ENCODE measurements at places on chromosomes 11 and 22. TPM values are rescaled to one million over a fixed set of nuclear protein-coding genes. Genes with fewer than 3 reads are reported as not detected.

Gene KCNQ1OT1
- 0.05 TPM for total RNA-seq

Gene SNX32
- total RNA-seq, result 0.09 TPM

Gene SDF2L1
- 58.0 TPM for total RNA-seq

Gene NNMT
- total RNA-seq, result 332 TPM

Gene GPR83
- 0.07 TPM for total RNA-seq

Gene MUC5AC
- 1.4 TPM for total RNA-seq

Gene CARNS1
- total RNA-seq, result 0.08 TPM

Gene OR8U1
- total RNA-seq, result not detected

Gene BAIAP2L2
- total RNA-seq, result 7.4 TPM

Gene TRIM6
- total RNA-seq, result 9.9 TPM

Gene OR51B5
- total RNA-seq, result 0.13 TPM

Gene UBE2L6
- 34.7 TPM for total RNA-seq

Gene SLC29A2
- total RNA-seq, result 7.0 TPM

Gene HBB
- not detected for total RNA-seq

Gene OR4A16
- total RNA-seq, result not detected

Gene RFPL1
- total RNA-seq, result not detected

Gene TIGD3
- total RNA-seq, result 0.82 TPM

Gene IMMP1L
- 76.0 TPM for total RNA-seq

Gene CPT1B
- 12.3 TPM for total RNA-seq

Gene OR8B3
- not detected for total RNA-seq

Gene CSRP3
- total RNA-seq, result not detected

Gene BDNF
- total RNA-seq, result 8.8 TPM

Gene EXT2
- total RNA-seq, result 58.3 TPM

Gene MB
- total RNA-seq, result 7.5 TPM

Gene PHRF1
- 35.1 TPM for total RNA-seq

Gene OR5M8
- total RNA-seq, result not detected

Gene ZP1
- 0.22 TPM for total RNA-seq

Gene WNT7B
- 68.5 TPM for total RNA-seq

Gene PATE2
- total RNA-seq, result not detected

Gene OR52E8
- not detected for total RNA-seq

Gene F2
- 2.2 TPM for total RNA-seq
